ENCODE measurements at places on chromosomes 3 and 15. TPM values are rescaled to one million over a fixed set of nuclear protein-coding genes. Genes with fewer than 3 reads are reported as not detected.

Gene SGO1
- polyA plus RNA-seq, result 0.04 TPM

Gene NR1I2
- 0.11 TPM for polyA plus RNA-seq

Gene FOXB1
- not detected for polyA plus RNA-seq

Gene PLXNA1
- polyA plus RNA-seq, result 14.6 TPM

- DNase-seq, result no peak
These were observed 10.4 kb downstream of the PEAK1 start for GRCh38 chr15:77409259-77410156.

DNA sequence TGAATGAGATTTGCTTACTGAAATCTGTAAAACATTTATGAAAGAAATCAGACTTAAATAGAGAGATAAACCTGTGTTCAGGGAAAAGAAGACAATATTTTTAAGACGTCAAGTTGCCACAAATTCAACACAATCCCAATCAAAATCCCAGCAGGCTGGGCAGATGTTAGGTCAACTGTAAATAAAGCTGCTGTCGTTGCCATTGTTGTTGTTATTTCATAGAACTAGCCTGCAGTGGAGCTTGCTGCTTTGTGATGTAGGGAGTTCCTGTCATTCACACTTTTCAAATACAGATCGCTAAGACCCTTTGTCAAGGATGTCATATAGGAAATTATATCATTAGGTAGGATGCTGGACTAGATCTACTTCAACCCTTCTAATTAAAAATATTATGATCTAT, 123.1 kb downstream of the NEO1 start:
- no peak for DNase-seq

- DNase-seq, result no peak
These were observed 67.0 kb upstream of the SLC25A26 start for GRCh38 chr3:66153481-66154443.

DNA sequence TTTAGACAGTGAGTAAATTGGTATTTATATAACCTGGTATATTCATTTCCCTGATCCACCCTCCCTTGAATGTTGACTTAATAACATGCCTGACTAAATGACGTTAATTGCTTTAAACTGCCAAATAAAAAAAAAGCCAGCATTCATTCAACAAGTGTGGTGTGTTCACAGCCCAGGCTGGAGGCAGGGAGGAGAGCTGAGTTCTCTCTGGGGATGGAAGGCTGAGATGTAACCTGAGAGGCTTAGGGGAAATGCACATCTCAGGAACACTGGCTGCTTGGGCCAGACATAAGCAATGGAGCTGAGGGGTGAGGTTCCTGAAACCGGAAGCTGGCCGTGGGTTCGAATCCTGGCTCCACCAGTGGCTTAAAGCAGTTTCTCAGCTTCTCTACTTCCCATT, 17.3 kb downstream of the CACNA2D3 start:
- no peak for DNase-seq

GRCh38 chr3:86793786-86794185, 197.2 kb downstream of the VGLL3 start:
- DNase-seq, result no peak

DNA sequence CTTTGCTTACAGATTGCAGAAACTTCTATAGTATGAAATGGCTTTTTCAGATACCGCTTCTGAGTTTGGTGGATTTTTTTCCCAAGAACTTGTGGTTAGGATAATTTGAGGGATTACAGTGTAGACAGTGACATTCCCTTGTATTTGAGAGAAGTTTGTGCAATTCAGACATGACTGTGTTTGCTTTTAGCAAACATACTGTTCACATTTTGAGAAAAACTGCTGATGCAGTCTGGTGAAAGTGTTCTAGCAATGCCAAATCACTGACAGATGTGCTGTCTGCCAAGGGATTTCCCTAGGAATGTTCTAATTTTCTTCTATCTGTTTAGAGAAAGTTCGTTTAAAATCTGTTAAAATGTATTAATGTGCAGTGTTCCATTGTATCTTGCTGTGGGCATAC, 652.6 kb downstream of the FHIT start:
- no peak for DNase-seq
